Dorsolateral prefrontal cortex (tissue), 122 donors: ENCODE measurements at places on chromosomes 1 and 21.

DNA sequence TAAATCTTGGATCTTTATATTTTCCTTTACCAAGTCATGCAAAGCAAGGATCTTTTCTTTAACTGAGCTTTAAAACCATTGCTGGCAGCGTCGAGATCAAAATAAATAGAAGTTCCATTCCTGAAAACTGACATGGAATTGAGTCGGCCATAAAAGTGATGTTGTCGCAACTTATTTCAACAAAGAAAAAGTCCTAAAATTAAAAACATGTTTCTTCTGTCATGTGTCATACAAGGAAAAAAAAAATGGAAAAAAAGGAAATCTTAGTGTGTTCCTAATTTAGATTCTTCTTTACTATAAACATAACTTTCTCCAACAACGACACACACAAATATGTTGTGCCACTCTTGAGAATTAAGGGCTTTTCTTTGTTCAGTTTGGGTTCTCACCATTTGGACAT, 34.9 kb downstream of the GREM2 start:
- no peak for DNase-seq

DNA sequence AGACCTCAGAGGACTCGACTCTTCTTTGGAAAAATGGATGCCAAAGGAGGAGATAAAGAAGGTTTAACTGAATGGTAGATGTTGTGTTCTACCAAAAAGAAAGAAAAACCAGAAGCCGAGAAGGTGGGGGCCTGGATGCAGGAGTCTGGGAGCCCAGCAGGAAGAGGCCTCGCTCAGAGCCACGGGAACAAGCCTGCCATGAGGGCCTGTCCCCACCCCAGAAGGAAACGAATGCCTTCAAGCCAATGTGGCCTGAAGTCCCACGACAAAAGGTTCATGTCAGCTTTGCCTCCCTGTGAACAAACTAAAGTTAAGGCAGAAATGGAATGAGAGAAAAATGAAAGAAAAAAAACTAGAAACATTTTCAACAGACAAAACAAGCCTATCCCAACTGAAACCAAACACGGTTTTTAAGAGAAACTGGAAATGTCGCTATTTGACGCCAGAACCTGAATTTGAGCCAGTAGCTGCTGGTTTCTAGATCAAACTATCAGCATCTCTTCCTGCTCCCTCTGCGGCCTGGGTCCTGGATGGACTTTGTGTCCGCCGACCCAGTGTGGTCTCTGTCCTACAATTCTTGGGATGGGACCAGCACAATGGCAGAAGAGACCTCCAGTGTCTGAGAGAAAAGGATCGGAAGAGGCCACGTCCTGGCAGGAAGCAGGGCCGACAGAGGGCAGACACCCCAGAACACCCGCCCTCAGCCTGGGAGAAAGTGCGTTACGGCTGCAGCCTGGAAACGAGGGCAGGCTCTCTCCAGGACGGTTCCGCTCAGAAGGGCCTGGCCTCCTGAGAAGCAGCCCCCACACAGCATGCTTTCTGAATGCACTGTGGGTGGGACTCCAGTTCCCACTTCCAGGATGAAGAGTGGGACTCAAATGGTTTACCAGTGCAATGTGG, 35.2 kb downstream of the SLC45A1 start:
- DNase-seq, result no peak

DNA sequence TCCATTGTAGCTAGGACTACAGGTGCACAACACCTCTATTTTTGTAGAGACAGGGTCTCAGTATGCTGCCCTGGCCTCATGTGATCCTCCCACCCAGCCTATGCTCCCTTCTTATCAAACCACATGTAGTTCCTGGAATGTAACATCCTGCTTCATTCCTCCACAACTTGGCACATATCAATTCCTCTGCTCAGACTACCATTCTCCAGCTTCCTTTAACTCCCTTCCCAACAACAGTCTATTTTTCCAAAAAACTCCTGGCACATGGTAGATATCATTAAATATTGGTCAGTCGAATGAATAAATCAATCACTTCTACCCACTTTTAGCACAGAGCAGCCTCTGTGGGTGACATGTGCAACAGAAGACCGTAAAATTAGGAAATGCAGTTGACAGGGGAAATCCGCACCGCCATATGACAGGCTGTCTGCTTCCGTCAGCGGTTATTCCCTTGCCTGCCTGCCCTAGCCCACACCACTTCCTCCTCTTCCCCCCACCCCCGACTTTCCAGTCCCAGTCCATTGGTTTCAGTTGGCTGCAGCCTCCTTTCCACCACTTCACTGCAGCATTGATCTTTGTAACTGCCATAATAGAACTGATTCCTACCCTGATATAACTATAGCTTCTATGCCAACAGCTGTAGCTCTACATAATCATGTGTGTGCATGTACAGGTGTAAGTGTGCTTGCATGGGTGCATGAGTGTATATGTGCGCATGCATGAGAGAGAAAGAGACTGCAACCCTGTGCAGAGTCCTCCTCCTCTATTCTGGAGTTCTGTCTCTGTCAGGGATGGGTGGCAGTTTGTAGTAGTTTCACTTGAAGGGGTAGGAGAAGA, 6.8 kb upstream of the AKR1A1 start:
- peak; percentile 29 for DNase-seq

GRCh38 chr1:204275695-204276370, 62.0 kb upstream of the GOLT1A start:
- no peak for DNase-seq

- DNase-seq, result no peak
Observed at GRCh38 chr1:90544356-90544755, 172.7 kb downstream of the BARHL2 start.

DNA sequence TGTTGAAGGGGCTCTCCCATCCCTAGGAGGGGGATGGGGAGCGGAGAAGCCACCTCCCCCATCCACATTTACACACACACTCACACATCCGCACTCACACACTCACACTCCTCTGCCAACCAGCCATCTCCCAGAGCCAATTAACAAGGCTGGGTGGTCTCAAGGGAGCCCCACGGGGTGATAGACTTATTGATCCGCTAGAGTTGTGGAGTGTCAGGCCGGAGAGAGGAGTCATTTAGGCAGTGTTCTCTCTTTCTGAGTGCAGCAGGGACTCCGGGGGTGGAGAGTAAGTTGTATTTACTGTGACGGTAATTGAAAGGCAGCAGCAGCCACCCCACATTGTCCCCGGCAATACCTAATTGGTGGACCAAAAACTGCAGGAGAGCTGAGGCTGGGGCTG, 61.6 kb downstream of the KLHDC7A start:
- no peak for DNase-seq

DNA sequence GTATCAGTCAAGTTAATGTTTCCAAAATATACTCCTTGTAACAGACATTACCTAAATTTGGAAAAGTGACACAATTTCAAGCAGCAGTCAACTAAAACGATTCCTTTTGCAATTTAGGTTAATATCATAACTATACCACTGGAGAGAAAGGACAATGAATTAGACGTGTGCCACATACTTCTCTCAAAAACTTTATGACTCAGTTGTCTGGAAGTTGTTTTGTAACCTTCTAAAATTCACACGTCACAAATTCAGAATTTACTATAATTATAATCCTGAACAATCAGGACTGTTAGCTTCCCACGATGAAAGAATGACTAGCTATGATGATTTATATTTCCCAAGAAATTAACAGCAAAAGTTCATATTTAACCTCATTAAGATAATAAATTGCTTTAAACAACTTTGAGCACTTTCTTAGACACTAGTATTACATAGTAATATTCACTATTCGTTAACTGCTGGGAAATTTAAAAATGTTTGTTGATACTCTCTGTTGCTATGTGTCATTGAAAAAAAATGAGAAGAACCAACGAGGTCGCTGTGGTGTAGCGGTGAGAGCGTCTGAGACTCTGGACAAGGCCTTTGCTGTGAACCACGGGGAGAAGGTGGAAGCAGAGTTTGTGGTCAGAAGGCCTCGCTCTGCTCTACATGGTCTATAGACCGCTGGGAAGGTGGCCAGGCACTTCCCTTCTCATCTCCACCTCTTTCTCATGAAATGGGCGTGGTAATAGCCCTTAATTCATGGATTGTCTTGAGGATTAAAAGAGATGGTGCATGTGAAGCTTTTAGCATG, 27.9 kb upstream of the BATF3 start:
- no peak for DNase-seq

GRCh38 chr21:29258626-29259338, 39.9 kb upstream of the BACH1 start:
- no peak for DNase-seq

DNA sequence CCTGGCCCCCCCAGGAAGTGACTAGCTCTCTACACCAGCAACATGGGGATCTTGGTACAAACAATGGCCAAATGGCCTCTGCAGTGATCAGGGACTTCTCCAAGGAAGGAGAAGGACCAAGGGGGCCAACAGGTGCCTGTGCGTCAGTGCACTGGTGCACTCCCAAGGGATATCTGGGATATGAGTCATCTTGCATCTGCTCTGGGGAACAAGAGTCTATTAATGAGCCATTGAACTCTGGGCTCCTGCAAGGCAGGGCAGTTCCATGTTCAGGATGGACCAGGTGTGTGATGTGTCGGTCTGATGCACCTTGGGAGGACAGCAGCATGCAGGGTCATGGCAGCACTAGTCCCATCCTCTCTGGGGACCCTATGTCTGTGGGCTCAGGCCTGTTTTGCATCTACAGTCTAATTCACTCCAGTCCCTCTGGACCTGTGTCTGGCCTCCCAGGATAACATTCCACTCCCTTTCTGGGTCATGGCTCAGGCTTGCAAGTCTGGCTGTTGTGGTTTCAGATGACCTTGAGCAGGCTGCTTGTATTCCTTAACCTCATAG, 125.3 kb downstream of the TRABD2B start:
- no peak for DNase-seq

DNA sequence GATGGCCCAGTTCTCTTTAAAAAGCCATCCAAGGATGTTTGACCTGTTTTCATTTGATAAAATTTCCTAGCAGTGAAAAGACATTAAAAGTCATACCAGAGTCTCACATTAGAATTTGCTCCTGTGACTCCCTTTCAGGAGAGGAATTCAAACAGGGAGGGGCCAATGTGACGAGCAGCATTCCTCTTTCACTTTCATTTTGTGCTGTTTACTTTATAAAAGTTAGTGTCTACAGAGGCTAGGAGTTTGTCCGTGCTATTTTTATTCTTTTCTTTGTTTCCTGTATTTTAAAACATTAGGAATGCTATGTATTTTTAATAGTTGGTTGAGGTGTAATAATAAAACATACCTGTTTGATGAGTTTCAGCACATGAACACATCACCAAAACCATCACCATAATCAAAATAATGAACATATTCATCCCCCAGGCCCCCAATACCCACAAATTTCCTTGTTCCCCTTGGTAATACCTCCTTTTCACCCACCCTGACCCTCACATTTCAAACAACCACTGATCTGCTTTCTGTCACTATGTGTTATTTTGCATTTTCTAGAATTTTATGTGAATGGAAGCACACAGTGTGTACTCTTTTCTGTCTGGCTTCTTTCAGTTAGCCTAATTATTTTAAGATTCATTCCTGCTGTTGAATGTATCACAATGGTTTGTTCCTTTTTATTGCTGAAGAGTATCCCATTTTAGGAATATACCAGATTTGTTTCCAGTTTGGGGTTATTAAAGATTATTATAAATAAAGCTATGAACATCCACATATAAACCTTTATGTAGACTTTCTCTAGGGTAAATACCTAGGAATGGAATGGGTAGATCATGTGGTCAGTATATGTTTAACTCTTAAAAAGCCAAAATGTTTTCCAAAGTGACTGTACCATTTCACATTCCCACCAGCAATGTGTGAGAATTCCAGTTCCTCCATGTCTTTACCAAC, 129.5 kb downstream of the TENT5C start:
- DNase-seq, result no peak

DNA sequence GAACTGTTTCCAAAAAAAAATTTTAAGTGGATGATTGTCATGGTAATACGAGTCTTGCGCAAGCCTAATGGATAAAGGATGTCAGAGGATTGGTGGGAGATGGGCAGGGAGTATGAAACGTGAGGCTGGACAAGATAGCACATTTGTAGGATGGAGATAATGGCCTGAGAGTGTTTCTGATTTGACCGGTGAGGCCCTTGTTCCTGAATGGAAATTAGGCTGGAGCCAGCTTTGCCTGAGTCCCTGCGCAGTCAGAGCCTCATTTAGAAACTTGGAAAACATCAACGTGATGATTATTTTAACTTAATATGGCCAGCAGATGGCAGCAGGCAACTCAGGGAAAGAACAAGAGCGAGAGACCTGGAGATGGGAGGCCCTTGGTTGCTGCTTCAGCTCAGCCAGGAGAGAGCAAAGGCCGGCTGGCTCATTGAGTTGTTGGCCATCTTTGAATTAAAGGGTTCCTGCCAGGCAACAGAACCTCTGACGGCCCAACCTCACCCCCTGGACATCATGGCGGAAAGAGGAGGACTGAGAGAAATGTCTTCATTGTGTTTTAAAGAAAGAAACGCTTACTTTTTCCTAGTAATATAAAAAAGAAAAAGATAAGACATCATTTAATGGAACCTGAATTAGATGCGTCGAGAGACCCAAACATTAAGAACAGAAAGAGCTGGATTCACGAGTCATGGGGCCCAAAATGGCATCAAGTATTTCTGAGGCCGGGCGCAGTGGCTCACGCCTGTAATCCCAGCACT, 80.3 kb downstream of the SELENOF start:
- peak; percentile 48 for DNase-seq

- DNase-seq, result no peak
Observed at GRCh38 chr1:4147509-4147908, 247.4 kb upstream of the C1orf174 start.

DNA sequence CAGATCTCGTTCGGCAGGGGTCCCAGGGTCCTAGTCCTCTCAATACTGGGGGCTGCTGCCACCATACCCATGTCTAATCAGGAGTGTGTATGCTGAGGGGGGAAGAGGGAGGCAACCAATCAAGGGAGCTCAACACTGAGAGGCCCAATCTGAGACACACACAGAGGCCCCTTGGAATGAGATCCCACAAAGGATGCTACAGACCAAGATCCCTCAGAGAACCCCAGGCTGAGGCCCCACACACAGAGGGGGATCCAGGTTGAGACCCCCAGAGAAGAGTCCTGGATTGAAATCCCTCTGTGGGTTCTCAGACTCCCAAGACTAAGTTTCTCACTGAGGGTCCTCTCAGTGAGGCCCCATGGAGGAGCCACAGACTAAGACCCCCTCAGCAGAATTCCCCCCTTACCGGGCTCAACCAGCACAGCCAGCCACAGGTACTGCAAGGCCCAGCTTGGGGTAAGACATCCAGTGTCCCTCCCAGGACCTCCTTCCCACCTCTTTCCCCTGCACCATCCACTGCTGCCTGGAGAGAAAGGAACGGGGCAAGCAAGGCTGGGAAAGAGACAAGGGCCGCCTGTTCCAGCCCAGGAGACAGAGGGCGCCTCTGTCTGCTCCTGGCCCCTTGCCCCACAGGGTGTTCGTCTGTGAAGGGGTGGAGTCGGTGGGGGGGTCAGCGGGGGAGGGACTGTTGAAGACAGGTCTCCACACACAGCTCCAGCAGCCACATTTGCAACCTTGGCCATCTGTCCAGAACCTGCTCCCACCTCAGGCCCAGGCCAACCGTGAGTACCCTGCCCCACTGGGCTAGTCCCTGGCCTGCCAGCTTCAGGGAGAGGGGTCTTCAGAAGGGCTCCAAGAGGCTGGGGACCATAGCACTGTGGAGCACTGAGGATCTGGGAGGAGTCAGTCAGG, at the start of gene S100A1:
Gene S100A1 (plus strand): TSS at position 720 of the 912 bp plus-strand sequence. CDS start 2,088 bp downstream, outside the sequence.
- peak; percentile 71 for DNase-seq

- peak; percentile 88 for DNase-seq
Observed at GRCh38 chr1:66533804-66534740, at the start of gene SGIP1. Gene SGIP1, plus strand, starts transcription at chr1:66534153. Its CDS starts 206 bp downstream, at chr1:66534359.
